ENCODE measurements at places on chromosomes 1 and 21.

GRCh38 chr1:207565546-207566468 is 69.8 kb downstream of the CR1 start:
- no peak for DNase-seq

DNA sequence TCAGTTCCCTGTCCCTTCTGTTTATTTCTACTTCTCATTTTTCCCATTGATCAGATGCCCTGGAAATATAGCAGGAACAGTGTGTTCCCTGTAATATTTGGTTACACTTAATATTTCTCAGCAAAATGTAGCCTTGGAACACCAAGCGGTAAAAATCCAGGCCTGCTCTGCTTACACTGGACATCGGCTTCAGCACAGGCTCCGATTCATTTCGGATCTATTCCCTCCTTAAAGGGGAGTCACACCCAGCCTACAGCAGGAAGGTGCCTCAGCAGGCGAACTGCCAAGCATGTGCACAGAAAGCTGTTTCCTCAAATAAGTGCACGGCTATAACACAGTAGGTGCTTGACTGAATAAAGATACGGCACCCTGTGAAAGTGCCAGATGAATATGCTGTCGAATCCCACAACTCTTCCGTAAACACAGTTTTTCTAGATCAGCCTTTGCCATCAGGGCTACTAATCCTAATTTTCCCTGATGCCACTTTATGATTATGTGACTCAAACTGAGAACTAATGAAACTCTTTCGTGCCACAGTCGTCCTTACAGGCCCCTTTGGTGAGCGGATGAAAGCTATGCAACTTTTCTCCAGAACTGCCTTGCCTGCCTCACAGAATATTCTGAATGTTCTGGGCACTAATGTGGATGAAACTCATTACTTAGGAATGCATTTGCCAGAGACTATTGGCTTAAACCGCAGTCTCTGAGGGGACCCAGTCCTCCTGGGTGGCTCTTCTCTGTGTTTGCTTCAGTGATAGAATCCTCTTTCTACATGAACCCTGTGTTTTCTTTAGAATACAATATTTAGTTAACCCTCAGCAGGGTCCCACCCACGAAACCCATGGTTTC is 275.5 kb upstream of the RUNX1 start:
- no peak for DNase-seq

GRCh38 chr1:184567637-184568036 is 180.8 kb downstream of the C1orf21 start:
- no peak for DNase-seq

DNA sequence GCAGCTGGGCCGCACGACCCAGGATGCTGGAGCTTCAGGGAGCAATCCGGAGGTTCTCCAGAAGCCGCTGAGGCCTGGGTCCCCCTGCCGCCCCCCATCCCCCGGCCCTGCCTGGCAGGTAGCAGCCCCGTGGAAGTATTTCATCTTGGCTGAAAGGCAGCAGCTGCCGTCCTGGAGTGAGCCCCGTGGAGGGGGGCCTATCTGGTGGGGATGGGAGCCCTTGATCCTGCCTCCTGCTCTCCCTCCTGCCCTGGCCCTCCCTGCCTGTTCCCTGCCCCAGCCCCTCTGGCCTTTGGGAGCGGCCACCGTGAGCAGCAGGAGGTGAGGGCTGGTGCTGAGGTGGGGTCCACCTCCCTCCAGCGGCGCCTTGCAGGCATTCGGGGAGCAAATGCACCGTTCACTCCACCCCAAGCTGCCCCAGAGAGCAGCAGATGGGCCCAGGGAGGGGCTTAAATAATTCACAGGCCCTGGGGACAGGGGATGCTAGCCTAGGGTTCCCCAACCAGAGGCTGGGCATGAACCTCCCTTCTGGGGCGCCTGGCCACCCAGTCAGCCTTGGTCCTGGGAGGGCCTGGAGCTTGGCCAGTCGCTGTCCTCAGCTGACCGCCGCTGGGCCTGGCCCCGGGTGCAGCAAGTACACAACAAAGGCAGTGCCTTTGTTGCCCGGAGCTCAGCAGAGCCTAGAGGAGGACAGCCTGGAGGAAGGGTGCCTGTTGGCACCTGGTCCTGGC is 23.7 kb upstream of the PLCH2 start:
- no peak for DNase-seq

DNA sequence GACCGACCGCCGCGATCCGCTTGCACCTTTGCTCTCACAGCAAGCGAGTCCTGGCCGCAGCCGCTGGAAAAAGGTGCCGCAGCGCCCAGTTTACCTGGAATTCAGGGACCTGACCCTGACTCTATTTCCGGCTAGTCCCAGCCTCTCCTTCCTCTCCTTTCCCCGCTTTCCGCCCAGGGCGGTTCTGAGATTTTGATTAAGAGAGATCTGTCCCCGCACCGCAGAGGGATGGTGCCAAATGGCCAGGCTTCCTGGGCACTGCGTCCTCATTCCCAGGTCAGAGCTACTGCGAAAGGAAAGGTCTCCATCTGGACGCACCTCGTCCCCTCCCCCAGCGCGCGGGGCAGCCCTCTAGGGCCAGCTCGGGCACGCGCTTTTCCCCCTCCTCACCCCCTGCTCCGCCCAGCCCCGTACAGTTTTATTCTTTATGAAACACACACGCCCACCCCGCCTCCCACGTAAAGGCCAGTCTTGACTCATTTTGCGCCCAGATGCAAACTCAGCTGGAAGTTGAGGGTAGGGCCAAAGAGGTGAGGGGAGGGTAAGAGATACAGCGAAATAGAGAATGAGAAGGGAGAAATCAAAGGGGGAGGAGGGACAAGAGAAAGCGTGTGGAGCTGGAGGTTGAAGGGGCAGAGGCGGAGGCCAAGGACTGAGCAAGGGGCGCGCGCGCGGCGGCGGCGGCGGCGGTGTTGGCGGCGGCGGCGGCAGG is 411.8 kb upstream of the ESRRG start:
- no peak for DNase-seq

GRCh38 chr1:42320708-42321107 is 14.3 kb downstream of the FOXJ3 start:
- DNase-seq = no peak

DNA sequence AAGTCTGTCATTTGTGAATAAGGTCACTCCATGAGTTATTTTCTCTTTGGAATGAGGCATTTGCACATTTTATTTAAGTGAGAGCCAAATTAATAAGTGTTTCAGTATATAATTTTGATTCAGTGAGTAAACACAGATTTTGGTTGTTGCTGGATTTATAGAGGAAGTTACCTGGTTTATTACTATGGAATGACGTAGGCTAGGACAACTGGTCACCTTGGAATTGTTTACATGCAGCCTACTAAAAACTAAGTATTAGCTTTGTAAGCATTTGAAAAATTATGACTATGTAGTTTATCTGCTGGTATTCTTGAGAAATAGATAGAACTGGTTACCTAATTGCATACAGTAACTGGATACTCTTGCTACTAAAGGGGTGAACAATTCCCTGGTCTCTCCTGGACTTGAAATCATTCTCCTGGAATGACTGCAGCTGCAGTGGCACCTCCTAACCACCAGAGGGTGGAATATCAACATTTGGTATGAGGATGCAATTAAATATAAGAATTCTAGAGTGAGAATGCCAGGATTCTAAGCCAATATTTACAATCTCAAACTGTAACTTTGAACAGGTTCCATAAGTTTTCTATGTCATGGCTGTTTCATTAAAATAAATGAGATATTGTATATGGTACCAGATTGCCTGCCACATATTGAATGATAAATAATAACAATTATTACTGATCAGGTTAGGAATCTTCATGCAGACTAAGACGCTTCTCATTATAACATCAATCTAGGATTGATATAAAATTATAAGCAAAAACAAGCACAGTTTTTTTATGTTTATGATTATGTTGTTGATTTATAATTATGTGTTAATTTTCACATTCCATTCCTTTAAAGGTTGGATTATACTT is 3.5 kb upstream of the KRTAP27-1 start:
- DNase-seq = peak; percentile 71

DNA sequence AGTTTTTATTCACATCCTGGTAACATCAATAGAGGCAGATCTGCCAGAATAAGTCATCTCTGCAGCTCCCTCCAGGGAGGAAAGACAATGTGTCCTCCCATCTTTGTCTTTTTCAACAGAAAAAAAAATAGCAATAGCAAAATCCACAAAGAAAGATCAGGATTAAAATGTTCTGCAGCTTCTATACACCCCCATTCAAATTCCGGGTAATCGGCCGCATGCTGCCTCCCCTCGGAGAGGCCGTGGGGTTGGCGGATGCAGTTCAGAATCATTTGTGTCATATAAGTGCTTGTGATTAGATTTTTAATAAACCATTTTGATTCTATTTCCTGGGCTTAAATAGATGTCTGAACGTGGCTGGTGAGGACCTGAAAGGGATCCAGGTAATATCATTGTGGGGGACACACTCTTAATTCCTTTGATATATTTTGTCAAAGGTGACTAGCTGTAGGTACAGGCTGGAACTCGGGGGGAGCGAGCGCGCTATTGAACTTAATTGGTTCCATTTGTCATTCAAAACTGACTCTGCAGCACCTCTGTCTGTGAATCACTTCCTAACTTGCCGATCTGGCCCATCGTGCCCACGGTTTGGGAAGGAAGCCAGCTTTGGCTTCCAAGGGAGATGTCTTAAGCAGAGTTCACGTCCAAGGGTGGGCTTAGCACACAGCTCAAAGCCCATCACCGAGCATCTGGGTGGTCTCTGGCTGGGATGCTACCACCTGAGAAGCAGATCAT is 85.6 kb upstream of the ARHGEF16 start:
- no peak for DNase-seq

- no peak for DNase-seq
Measured at GRCh38 chr1:32337855-32338636, 2.0 kb upstream of the MARCKSL1 start.

GRCh38 chr1:55718758-55719671 is 503.9 kb upstream of the USP24 start:
- no peak for DNase-seq

GRCh38 chr1:179129702-179130473 is 48.0 kb downstream of the TOR3A start:
- DNase-seq = peak; percentile 68

DNA sequence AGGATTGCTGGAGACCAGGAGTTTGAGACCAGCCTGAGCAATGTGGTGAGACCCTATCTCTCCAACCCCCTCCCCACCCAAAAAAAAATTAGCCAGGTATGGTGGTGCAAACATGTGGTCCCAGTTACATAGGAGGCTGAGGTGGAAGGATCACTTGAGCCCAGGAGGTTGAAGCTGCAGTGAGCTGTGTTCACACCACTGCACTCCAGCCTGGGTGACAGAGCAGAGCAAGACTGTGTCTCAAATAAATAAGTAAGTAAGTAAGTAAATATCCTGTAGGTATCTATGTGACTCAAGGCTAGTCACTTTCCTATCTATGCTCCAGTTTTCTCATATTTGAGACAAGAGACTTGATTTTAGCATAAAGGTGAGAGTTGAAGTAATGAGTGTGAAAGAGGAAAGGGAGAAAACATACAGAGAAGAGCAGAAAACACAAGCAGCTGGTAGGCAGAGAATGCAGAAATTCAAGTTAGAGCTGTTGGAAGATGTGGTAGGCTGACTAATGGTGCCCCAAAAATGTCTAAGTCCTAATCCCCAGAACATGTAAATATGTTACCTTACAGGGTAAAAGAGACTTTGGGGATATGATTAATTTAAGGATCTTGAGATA is 7.5 kb downstream of the PPP1R12B start:
- no peak for DNase-seq

DNA sequence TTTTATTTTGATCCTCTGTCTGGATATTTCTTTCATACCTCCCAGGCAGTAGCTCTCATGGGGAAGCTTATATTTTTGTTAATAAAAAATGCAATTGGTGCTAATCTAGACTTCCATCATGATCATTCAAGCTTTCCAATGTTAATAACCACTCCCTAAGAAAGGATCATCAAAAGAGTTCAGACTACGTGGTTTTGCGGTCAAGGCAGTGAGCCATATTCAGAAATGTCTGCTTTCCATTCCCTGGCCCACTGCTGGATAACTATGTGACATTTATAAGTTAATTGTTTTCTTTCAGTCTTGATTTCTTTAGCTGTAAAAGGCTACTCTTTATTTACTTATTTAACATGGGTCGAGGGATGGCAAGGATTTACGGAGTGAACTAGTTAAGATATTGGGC is 414.6 kb downstream of the LMO4 start:
- no peak for DNase-seq

- DNase-seq = peak; percentile 9
Measured at GRCh38 chr1:203126866-203127665, 460 bp upstream of the ADORA1 start.

GRCh38 chr1:226082959-226083301 is 20.4 kb downstream of the H3-3A start:
- DNase-seq = no peak

DNA sequence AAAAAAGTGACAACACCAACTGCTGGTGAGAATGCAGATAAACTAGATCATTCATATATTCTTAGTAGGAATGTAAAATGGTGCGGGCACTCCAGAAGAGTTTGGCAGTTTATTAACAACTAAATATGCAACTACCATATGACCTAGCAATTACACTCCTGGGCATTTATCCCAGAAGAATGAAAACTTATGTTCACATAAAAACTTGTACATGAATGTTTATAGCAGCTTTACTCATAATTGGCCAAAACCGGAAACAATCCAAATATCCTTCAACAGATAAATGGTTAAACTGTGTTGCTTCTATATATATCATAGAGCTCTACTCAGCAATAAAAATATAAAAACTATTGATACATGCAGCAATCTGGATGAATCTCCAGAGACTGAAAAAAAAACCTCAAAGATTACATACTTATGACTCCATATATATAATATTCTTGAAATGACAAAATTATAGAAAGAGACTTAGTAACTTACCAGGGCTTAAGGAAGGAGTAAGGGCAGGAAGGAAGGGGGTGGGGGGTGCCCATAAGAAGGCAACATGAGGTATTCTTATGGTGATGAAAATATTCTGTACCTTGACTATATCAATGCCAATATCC is 99.9 kb downstream of the KCNH1 start:
- no peak for DNase-seq

GRCh38 chr1:246096356-246096755 is 410.7 kb downstream of the SMYD3 start:
- DNase-seq = no peak

- no peak for DNase-seq
Measured at GRCh38 chr1:54332781-54333585, 73.2 kb downstream of the SSBP3 start.
